CD4-positive, alpha-beta T cell (primary cell): ENCODE measurements at places on chromosomes 2 and 18.

GRCh38 chr2:1219901-1220573, 193.2 kb upstream of the TPO start:
- DNase-seq = no peak

DNA sequence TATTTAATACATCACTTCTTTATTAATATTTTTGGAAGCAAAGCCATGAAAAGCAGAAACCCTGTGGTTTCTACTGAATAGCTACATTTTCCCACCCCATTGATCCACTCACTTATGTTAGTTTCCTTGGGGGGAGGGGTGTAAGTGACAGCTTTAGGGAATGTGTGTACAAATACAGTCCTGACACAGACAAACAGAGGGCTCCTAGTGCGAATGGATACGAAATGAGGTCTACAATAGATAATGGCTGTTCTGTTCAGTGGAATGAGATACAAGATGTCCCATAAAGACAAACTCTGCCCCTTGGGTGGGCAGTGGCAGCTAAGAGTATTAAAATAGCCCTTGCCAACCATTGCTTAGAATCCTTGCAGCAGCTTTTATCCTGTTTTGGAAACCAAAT, 312.9 kb downstream of the NCKAP5 start:
- DNase-seq = no peak

DNA sequence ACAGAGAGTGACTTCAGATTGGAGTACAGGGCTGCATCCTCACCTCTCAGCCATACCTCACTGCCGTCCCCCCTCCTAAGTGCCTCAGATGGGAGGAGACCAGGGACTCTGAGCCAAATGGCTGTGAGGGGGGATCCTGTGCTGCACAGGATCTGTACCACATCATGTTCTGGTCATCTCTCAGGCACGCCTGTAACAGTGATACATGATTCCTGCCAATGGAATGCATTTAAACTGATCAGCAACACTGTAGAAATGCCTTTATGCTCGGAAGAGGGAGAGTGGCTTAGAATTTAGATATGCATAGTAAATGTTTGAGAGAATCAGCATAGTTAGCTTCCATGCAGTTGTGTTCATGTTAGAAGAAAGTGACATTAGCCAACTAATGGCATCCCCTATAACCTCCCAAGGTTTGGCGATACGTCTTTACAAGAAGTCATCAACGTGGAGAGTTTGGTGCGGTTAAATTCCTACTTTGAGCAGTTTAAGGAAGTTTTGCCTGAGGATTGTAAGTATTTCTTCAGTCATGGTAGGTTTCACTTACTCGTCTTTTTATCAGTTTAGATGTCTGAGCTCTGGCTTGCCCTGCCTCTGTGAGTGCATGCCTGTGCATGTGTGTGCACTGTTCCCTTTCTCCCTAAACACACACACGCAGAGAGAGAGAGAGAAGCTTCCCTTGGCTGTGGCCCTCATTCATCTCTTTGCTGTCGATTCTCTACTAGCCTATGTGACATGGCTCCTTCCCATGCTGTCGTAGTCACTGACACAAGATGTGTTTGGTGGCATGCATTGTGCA, 40.0 kb downstream of the COA5 start:
- DNase-seq = no peak

- no peak for DNase-seq
Observed at GRCh38 chr2:61785583-61785982, 68.3 kb downstream of the FAM161A start.

GRCh38 chr2:23380562-23381065, 4.4 kb upstream of the KLHL29 start:
- DNase-seq = no peak

- no peak for DNase-seq
Observed at GRCh38 chr2:140154706-140155105, 1374.5 kb upstream of the NXPH2 start.
